ENCODE measurements at places on chromosomes 13 and 19.

GRCh38 chr13:26326562-26326961 is 72.6 kb downstream of the CDK8 start:
- no peak for DNase-seq

DNA sequence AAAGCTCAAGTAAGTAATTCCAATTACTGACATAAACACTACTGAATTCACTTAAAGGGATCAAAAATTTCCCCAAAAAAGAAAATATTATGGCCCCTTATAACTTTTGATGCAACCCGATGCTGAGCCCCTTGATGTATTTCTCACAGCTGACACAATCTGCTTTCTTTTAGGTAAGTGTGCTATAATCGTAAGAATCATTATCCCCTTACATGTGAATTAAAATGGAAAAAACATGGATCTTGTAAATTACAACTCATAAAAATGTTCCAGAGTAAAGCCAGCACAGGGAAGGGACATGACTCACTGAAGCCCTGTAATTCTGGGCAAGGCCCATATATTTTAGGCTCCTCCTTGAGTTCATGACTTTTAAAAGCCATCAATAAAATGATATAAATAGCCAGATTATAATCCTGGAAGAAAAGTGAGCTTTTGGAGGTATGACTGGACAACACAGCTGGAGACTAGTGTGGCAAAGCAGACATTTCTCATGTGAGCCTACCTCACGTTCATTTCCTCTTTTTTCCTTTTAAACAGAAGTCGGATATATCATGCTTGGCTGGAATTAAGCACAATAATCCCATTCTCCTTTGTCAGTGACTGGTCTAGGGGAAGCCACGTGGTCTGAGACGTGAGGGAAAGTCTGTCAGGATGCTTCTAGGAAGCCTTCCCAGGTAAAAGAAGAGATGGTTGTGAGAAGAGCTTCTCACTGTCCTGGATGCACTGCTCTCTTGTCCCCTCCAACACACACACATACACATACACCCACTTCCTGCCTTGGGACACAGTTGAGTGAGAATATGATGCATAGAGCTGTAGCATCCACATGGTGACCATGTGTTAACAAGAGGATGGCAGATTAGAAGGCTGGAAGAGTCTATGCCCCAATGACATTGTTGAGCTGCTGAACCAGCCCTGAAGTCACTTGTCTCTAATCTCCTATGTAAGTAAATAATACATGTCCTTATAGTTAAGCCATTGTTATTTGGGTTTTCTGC is 165.4 kb downstream of the RGCC start:
- no peak for DNase-seq

GRCh38 chr19:38209152-38209551 is 14.9 kb downstream of the DPF1 start:
- no peak for DNase-seq

GRCh38 chr19:41575998-41576397 is at the start of gene CEACAM21:
Gene CEACAM21, plus strand, starts transcription at chr19:41576166. Its CDS starts 109 bp downstream, at chr19:41576275.
- DNase-seq = no peak

All from HTR-8/SVneo (cell line).